ENCODE measurements at places on chromosomes 12 and 14.

- no peak for DNase-seq
These were observed at the start of gene PPP1R36 for GRCh38 chr14:64549791-64550620. TSS of gene PPP1R36 (plus strand) at chr14:64549961. CDS start at chr14:64549998, 37 bp downstream.

DNA sequence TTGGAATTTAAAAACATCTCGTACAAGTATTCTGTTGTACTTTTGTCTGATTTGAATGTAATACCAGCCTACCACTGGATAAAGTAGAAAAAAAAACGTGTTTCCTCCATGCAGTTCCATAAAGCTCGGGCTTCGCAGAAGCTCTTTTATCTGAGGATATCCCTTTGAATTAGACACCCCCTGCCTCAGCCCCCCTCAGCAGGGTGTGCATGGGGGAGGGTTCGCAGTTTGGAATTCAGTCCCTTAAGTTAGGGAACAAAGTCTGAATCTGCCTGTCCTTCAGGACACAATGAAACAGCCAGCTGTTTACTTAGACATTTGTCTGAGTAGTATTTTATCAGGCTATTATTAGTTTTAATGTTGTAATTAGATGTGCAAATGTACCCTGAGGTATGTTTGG is 234.0 kb upstream of the CAND1 start:
- no peak for DNase-seq

DNA sequence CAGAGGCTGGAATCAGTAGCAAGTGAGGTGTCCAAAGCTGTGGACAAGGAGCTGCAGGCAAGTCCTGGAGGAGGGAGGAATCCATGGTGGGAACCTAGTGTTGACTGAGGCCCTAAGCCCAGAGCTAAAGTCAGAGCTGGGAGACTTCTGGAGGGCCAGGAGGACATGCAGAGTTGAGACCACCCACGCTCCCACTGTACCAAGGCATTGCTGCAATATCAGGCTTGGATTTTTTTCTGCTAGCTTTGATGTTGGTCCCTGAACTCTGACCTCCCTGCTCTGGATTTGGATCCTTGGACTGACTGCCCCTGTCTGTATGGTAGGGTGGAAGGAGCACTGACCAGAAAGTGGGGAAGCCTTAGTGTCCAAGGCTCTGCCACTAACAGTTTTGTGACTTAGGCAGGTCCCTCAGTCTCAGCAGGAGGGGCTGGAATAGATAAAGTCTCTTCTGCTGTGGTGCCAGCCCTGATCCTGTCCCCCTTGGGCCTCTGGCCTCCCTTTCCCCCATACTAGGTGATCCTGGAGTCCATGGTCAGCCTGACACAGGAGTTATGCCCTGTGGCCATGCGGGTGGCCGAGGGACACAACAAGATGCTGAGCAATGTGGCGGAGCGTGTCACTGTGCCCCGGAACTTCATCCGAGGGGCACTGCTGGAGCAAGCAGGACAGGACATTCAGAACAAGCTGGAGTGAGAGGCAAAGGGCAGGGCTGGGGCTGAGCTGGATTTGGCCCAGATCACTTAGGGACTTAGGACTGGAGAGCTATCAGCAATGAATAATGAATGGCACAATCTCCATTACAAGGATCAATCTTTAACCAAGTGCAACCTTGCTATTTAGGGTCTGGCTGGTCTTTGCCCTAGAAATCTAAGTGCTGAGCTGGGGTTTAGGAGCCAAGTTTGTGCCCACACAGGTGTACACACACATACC is 9.4 kb downstream of the CARMIL3 start:
- DNase-seq = no peak

DNA sequence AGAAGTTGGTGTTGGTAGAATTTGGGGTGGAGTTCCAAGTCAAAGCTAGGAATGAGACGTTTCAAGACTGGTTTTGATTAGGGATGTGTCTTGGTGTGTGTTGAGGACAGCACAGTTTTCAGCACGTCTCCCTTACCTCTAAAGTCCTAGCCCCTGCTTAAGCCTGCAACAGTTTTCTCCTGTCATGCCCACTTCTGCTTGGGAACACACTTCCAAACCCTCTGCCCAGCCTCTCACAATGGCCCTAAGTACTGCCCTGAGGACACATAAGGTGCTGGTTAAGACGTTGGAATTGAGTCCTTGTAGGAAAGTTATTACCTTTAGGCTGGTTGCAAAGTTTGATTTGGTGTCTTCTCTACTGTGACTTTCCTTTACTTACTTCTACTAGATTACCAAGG is 710 bp upstream of the BMAL2 start:
- no peak for DNase-seq

GRCh38 chr12:116325336-116325664 is 47.8 kb upstream of the MED13L start:
- no peak for DNase-seq

- no peak for DNase-seq
These were observed 248.0 kb downstream of the PDZRN4 start for GRCh38 chr12:41436076-41436475.

- no peak for DNase-seq
These were observed 1.1 kb upstream of the IRF9 start for GRCh38 chr14:24159777-24160498.

DNA sequence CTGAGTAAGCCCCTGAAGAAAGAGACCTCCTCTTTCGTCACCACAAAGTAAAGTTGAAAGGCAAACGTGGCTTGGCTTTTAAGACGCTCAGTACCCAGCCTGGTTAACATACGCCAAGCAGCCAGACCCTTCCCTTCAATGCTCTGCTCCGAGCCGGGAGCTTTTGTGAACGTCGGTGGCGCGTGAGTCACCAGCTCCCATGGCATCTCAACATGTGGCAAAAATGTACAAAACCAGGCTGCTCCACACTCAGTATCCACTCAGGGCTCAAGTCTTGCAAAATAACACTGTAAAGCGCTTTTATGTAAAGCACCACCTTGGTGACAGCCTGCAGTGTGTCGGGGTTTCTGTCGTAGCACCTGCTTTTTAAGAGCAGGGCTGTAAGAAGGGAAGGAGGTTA is 89.0 kb downstream of the SETD3 start:
- DNase-seq = no peak

GRCh38 chr14:69663300-69663643 is 51.9 kb downstream of the SUSD6 start:
- no peak for DNase-seq

GRCh38 chr14:89325299-89325883 is 91.6 kb downstream of the FOXN3 start:
- no peak for DNase-seq

- no peak for DNase-seq
These were observed 64.1 kb downstream of the NELL2 start for GRCh38 chr12:44812062-44812461.

DNA sequence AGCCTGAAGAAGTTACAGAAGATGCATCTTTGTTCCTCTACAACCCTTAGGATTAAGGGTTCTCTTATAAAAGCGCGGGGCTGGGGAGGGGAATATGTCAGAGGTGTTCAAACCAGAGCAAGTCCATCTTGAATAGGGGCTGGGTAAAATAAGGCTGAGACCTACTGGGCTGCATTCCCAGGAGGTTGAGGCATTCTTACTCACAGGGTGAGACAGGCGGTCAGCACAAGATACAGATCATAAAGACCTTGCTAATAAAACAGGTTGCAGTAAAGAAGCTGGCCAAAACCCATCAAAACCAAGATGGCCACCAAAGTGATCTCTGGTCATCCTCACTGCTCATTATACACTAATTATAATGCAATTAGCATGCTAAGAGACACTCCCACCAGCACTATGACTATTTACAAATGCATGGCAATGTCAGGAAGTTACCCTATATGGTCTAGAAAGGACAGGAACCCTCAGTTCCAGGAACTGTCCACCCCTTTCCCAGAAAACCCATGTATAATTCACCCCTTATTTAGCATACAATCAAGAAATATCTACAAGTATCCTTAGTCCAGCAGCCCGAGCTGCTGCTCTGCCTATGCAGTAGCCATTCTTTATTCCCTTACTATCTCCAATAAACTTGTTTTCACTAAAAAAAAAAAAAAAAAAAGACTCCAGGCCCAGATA is 108.1 kb upstream of the FOXN3 start:
- DNase-seq = no peak

DNA sequence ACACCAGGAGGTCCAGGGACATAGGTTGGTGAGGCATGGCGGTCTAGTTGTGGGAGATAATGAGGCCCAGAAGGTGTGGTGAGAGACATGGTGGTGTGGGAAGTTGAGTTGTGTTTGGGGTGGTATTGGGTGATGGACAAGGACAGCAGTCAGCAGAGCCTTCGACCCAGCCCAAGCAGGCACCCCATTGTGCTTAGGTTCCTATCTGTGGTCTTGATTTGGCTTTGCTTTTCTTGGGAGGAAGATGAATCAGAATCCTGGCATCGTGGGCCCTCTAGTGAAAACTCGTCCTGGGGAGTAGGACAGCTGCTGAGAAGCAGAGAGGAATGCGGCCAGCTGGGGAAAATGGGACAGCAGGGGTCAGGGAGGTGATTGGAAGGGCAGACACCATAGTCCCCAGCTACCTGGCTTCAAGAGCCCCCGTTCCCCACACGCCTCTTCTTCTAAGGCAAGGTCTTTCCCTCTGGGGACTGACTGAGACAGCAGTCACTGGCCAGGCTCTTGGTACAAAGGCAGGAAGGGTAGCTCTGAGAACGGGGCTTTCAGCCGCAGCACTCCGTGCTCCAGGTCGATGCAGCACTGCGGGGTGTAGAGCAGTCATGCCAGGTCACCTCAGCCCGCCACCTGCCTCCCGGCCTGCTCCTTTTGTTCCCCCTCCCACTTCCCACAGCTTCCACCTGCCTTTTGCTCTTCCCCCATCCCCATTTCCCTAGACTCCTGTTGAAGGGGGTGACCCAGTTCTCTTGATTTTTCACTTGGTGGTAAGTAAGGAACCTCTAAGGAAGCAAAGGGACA is 7.9 kb downstream of the NRIP2 start:
- no peak for DNase-seq

DNA sequence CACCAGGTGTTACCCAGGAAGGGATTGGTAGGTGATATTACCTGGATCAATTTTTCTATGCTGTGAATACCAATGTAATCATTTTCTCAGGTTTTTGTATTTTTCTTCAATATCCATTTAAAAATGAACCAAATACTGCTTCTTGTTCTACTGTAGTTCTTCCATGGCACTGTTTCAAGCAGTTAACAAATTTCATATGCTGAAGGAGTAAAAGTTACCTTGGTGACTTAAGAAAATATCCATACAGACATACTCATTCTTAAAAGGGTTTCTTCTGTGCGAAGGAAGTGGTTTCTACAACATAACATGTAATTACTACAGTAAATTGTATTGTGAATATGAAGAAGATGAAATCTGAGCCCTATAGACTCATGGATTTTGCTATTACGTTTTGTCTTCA is 222.5 kb downstream of the TMEM117 start:
- no peak for DNase-seq

DNA sequence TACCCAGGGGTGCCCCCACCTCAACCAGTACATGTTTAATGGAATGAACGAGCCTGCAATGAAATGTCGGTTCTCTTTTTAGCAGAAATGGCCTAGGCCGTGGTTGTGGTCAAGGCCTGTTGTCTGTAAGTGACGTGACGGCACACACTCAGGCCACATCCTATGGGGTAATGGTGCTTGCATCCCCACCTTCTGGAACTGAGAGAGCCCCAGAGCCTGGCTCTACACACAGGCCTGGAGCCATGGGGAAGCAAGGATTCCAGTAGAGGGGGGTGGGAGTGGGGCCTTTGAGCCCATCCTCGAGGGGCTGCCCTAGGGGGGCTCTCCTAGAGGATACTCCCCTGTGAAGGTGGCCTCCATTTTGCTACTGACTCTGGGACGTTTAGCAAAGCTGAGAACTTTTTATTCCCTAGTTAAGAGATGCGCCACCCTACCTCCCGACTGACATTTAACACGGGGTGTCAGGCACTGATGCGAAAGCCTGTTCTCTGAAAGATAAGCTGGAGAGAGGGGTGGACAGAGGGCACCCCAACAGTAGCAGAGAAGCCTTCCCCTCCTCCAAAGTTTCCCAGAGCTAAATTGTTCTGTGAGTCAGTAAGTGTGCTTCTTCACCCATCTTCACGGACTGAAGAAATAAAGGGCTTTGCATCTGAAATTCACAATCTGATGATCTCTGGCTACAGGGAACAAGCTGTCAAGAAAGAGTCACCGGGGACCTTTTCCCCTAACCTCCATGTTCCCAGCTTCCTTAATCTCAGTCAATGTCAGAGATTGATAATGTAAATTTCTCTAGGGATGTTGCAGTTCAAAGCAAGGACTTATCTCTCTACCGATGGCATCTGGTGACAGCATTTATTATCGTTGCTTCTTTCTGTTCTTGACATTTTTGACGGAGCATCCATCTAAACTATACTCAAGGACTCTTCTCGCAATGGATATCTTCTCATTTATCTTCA is 6.8 kb downstream of the RIN3 start:
- no peak for DNase-seq

- no peak for DNase-seq
These were observed 82.0 kb upstream of the WSCD2 start for GRCh38 chr12:108047071-108047550.

- peak; percentile 25 for DNase-seq
These were observed 18.4 kb downstream of the OLR1 start for GRCh38 chr12:10153271-10154144.

GRCh38 chr12:9751204-9752144 is 9.2 kb downstream of the CD69 start:
- DNase-seq = no peak

GRCh38 chr12:111353603-111354295 is 15.1 kb downstream of the PHETA1 start:
- no peak for DNase-seq

GRCh38 chr12:124168016-124168786 is 126.7 kb upstream of the RFLNA start:
- no peak for DNase-seq

DNA sequence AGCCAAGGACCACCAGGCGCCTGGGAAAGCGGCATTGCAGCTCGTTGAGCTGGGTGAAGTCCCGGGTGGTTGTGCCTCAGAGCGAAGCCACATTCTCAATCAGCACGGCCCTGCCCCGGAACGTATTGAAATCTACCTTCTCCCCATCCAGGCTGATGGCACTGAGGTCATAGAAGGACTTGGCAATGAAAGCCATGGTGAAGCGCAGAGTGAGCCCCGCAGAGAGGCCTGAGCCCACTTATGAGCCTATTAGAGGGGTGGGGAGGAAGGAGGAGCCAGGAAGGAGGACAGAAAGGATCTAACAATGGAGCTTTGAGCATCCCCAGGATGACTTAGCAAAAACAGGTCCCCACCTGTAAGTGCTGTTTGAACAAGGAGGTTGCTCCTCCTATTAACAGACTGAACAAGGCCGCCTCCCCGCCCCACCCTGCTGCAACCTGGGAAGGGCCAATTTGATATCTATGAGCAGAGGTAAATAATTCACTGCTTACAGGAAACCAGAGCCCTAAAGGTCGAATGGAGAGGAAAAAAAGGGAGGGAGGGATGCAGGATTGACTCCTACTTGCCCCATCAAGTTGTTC is at the start of gene GPX2:
GPX2 (minus strand) TSS at position 215 of the 581 bp plus-strand sequence; CDS start at position 196, 19 bp downstream.
- no peak for DNase-seq

DNA sequence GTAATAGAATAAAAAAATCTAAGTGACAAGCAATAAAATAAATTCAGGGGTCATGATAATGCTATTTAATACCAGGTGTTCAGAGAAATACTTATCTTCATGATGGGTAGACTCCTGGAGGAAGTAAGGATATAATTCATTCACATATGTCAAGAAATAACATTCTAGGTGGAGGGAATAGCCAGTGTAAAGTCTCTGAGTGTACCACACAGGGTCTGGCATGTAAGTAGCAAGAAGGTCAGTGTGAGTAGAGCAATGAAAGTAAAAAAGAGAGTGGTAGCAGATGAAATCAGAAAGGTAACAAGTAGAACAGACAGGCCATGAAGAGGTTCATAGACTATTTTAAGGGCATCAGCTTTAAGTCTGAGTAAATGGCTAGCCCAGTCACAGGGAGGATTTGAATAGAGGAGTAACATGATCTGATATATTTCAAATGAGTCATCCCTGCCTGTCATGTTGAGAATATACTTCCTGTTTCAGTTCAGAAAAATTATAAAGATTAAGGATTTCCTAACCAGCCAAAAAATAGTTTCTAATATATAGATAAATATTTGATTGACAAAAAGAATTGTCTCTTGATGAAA is 519.9 kb downstream of the C12orf50 start:
- no peak for DNase-seq

All from activated CD8-positive, alpha-beta memory T cell treated with anti-CD3 and anti-CD28 coated beads for 4 hours (primary cell).